ENCODE measurements at places on chromosomes 12 and 14. TPM values are rescaled to one million over a fixed set of nuclear protein-coding genes. Genes with fewer than 3 reads are reported as not detected.

- no peak for DNase-seq
Measured at GRCh38 chr12:6434205-6435140, 10.3 kb upstream of the CD27 start.

GRCh38 chr12:54300732-54301427 lies at the start of gene NFE2:
Gene NFE2, minus strand, starts transcription at chr12:54301015. Its CDS starts 5,767 bp downstream, at chr12:54295248.
- DNase-seq, result peak; percentile 83

- DNase-seq, result no peak
Measured at GRCh38 chr12:38911611-38912010, 6.2 kb upstream of the CPNE8 start.

DNA sequence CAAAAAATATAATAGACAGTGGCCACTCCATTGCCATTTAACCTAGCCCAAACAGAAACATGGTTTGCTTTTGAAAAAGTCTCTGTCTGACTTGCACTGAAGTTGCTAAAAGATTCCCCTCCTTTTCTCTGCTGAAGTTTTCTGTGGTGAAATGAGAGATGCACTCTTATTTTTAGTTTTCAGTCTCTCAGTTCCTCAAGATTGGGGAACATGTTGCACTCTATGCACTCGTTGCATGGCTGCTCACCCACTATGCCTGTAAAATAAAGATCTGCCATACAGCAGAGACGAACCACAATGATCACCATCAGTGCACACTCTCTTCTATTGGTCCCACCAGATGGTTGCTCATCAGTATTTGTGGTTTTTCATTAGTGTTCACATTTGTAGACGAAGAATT lies 13.1 kb upstream of the DAAM1 start:
- DNase-seq, result no peak

GRCh38 chr14:98444077-98444476 lies 827.9 kb downstream of the BCL11B start:
- no peak for DNase-seq

DNA sequence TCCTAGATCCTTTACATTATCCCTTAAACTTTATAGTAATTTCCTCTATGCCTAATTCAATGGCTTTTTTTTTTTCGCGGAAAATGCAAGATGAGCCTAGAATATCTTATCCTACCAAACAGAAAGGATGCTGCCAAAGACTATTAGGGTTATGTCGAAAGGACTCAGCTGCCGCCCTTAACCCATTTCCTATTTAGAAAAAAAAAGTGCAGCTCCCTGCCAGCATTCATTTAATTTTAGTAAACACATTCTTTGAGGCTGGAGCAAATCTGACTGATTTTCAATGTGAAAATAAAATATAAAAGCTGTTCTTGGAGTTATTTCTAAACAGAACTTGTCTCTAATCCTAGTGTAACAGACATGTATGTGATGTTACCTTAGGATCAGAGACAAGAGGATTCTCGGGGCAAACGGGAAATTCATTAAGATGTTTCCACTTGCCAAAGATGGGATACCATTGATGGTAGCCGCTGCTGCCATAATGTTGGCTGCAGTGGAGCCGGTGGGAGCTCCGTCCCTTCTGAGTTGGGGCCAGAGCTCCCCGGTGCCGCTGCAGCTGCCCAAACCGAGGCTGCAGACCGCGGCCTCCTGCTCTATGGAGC lies 8.2 kb upstream of the A2M start:
- peak; percentile 77 for DNase-seq

FAM186B gene
- total RNA-seq, result 0.51 TPM

DNA sequence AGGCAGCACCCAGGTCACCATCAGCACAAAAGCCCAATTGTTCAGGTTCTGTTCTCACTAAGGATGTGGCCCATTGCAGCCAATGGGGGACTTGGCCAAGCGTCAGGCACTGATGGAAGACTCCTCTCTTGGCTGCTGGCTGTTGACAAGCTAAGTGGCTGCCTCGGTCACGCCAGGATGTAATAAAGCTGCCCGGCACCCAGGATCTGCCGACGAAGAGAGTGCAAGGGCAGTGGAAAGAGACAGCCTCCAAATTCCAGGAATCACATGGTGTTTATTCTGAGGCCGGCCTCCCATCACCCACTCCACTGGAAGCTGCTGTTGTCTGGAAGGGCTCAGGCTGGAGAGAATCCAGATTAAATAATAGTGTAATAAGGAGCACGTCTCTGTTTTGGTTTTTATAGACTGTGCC lies 451.8 kb upstream of the TBX3 start:
- peak; percentile 56 for DNase-seq

GUCY2C gene
- total RNA-seq, result not detected

TSPAN8 gene
- under 0.01 TPM for total RNA-seq

MBD6 gene
- total RNA-seq, result 5.1 TPM

DNA sequence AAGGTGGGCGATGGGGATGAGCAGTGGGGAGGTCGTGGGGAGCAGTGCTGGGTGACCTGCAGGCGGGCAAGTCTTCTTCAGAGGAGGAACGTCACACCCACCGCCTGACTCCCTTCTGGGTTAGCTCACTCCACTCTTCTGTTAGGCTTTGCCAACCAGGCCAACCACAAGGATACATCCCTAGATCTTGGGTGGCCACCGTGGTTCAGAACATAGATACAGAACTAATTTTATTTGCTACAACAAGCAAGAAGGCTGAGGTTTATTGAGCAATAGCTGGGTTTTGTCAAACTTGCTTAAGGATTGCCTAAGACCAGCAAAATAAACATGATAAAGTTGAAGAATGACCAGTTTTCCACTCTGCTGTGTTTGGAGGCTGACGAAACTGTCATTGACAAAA lies 109.4 kb downstream of the DACT1 start:
- DNase-seq, result peak; percentile 98

DNA sequence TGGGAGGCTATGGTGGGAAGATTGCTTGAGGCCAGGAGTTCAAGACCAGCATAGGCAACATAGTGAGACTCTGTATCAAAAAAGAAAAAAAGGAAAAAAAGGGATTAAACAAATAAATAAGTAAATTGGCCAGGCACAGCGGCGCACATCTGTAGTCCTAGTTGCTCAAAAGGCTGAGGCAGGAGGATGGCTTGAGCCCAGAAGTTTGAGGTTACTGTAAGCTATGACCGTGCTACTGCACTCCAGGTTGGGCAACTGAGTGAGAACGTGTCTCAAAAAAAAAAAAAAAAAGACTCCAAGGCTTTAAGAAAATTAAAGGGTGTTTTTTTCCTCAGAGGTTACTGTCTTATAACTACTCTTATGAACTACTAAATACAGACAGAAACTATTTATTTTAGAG lies 11.7 kb downstream of the BEST3 start:
- peak; percentile 31 for DNase-seq

DNA sequence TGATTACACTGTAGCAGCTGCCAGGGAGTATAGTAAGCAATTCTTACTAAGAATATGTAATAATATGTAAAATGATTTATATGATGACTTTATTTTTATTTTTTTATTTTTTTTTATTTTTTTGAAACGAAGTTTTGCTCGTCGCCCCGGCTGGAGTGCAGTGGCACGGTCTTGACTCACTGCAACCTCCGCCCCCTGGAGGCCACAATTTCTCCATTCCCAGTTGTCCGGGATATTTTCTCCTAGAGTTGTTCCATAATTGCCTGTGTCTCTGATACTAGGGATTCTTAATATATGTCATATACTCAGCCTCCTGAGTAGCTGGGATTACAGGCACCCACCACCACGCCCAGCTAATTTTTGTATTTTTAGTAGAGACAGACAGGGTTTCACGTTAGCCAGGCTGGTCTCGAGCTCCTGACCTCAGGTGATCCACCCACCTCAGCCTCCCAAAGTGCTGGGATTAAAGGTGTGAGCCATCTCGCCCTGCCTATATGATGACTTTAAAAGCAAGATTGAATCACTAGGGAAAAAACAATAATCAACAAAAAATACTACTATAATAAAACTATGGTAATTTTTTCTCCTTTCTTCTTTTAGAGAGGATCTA lies 12.2 kb upstream of the ITPR2 start:
- peak; percentile 40 for DNase-seq

DNA sequence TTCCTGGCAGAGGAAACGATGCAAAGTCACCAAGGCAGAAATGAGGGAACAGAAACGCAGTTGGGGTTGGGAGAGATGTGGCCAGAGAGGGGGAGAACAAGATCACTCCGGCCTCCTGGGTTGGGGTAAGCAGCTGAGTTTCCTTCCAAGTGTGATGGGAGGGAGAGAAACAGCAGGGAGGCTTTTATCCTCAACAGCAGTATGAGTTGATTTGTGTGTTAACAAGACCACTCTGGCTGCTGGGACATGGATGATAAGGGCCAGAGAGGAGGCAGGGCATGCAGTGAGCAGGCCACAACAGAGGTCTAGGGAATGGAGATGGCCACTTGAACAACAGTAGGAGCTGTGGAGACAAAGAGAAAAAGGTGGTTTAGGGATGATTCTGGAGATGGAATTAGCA lies 66.8 kb downstream of the GLRX5 start:
- DNase-seq, result no peak

DCN gene
- 586 TPM for total RNA-seq

DNA sequence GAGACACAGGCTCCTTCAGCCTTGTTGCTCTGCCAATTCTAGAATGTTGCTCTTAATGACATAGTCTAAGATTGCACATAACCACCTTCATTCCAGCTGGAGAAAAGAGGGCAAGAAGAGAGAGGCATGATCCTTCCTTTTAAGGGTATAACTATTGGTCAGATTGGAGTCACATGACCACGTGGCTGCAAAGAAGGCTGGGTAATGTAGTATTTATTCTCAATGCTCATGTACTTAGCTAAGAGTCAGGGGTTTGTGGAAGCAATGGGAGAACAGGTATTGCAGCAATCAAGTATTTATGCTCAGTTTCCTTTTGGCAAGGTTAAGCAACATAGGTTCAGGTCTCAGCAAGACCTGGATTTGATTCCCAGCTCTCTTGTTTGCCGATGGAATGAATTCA lies 298.8 kb upstream of the TBX3 start:
- DNase-seq, result peak; percentile 24

DNA sequence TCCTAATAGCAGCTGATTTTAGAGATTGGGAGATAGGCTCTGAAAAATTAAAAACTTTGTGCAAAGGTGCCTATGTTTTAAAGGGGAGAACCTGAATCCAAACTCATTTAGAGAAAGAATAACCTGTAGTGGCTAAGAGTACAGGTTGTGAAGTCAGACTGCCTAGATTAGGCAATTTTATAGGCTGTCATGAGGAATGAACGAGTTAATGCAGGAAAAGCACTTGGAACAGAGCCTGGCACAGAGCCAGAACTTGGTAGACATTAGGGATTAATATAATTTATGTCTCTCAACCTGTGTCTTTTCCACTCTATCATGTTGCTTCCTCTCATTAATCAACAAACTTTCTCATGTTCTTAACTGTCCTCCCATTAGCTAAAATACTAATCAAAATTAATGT lies 98.1 kb downstream of the WIF1 start:
- DNase-seq, result no peak

DNA sequence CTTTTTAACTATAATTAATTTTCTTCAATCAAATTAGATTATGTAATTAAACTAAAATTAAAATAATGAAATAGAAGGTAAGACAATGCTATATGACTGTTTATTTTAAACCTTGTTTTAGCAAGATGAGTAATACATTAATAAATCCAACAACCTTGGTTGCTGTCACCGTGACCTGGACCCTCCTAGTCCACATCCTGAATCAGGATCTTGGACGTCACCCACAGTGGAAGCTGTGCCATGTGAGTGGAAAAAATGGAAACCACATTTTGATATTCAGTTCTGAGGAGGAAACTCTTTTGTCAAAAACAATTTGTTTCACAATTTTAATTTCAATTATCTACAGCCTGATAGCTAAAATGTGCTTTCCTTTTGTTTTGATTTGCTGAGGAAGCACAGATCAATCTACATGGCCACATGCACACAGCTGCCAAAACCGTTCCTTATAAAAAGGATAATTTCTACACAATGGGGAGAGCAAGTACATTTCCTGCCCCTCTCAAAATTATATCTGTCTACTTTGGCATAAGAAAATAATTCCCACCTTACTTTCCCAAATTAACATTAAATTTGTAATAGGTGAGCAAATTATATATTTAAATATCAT lies 255.5 kb downstream of the RASSF9 start:
- DNase-seq, result peak; percentile 55

DNA sequence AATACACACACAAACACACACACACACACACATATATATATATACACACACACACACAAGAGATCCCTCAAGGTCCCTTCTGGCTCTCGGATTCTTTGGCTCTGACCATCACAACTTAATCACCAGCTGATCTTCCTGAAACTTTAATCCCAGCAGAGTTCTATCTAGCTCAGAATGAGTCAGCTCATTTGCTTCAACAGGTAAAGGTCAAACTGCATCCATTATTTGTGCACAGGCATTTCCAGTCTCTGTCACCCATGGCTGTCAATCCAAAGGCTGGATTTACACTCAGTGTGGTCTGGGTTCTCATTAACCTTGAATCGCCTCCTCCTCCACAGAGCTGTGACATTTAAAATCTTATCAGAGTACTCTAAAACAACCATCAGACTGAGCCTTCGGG lies 113.3 kb upstream of the TMPO start:
- DNase-seq, result no peak

TESPA1 gene
- total RNA-seq, result not detected

DNA sequence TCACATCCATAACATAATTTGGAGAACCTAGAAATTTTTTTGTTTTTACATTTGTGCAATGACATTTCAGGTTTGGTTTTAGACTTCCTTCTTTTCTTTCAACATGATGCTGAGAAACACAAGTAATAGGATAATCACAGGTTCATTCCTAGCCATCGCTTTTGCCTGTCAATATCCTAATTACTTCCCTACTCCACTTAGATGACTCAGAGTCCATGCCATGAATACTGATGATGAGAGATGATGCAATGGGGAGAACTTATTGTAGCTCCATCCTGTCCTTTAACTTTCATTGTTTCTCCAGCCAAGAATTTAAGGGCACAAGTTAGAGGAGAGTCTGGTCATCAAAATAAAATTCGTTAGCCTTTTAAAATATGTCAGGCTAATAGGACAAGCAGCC lies 101.3 kb downstream of the PTPRO start:
- DNase-seq, result peak; percentile 51

GRCh38 chr14:91482263-91483013 lies 27.7 kb downstream of the PPP4R3A start:
- DNase-seq, result peak; percentile 84

FKBP11 gene
- 12.6 TPM for total RNA-seq

C12orf54 gene
- total RNA-seq, result not detected

DNA sequence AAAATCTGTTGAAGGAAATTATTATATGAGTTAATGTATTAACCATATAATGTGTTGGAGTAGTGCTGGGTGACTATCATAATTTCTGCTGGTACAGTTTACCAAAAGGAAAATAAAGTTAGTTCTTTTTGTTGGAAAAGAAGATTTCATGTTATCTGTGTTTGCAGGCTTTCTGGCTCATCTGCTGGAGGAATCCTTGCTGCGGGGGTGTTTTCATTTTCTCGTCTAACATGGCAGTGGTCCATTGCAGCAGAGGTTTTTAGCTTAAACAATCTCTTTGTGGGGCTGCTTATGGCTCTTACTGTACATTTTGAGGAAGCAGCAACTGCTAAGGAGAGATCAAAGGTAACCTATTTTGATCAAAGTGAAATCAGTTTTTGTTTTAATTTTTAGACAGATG lies 24.1 kb downstream of the TMEM260 start:
- DNase-seq, result no peak

DNA sequence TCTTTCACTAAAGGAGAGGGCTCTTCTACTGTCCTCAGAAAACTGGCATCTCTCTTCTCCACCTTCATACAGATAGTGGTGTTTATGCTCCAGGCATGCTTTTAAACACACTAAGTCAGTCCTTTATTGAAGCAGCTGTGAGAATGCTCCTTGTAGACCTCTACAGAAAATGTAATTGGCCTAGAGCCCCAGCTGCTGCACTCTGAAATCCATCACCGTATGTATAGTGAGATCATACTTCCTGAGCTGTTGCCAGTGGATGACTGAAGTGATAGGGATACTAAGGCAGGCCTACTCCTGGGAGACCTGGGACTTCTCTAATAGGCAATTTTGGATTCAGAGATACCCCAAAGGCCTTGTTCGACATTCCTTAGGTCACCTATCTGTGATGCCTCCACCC lies 535.4 kb downstream of the RPS29 start:
- DNase-seq, result peak; percentile 42

GARIN6 gene
- not detected for total RNA-seq
